Amygdala (tissue), 56 donors: ENCODE measurements at places on chromosomes 12 and 14.

GRCh38 chr12:22334410-22335100, at the start of gene ST8SIA1:
Gene ST8SIA1 (minus strand): TSS chr12:22334707. CDS start chr12:22334232, 475 bp downstream.
- DNase-seq: no peak

DNA sequence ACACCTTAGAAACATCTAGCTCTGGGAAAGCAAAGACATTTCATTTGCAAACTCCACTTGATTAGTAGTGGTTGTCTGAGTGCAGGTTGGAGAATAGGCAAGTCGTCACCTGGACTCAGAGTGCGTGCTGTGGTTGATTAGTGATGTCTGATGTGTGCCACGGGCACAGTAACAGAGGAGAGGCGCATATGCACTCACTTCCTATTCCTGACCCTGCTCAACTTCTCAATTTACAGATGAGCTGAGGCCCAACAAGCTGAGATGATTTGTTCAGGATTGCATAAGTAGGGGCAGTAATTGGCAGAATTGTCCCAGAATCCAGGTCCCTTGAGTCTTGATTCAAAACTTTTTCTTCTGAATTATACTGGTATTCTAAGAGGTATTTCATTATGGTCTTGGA, 44.9 kb downstream of the ADCK1 start:
- no peak for DNase-seq

- no peak for DNase-seq
Observed at GRCh38 chr12:82835217-82835616, 148.5 kb downstream of the TMTC2 start.

DNA sequence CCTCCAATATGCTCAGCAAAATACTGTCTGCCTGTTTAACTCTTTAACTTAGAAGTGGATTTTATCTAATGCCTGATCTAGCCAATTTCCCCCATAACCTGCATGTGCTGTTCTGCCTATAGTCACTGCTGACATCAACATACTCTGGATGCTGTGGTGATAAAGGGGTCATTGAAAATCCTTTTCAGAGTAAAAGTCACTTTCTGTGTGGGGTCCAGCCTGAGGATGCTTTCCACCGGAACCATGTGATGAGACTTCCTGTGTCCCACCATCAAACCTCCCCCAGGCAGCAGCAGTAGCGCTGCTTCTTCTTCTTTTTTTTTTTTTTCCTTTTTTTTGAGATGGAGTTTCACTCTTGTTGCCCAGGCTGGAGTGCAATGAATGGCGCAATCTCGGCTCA, 607.0 kb downstream of the BCL11B start:
- DNase-seq: no peak

DNA sequence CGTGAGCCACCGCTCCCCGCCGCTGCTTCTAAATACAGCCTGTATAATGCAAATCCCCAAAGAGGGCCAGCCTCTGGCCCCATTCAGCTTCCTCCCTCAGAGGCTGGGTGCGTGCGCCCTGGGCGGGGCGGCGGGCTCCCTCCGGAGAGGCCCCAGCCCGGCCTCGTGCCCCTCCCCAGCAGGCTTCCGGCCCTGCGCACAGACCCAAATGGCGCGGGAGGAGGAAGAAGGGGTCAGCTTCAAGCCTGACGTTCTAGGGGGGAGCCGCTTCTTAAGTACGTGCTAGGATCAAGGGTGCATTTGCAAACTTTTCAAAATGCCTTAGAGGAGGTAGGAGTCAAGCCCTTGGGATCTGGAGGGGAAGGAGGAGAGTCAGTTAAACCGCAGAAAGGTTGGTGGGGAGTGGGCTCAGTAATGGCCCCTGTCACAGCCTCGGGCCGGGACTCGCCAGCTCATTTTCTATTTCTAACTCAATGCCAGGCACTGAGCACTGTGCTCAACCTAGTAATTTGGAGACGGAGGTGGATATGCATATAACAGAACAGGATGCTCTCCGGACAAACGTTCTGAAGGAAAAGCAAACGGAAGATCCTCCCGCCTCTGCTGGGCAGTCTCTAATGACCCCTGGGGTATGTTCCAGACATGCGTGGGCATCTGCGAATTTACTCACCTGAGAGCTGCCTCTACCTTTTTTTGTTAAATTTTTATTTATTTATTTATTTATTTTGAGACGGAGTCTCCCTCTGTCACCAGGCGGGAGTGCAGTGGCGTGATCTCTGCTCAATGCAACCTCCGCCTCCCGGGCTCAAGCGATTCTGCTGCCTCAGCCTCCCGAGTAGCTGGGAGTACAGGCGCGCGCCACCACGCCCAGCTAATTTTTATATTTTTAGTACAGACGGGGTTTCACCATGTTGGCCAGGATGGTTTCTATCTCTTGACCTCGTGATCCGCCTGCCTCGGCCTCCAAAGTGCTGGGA, 32.3 kb downstream of the NINJ2 start:
- DNase-seq: no peak

- DNase-seq: no peak
Observed at GRCh38 chr12:95607642-95608041, 56.4 kb upstream of the USP44 start.

- no peak for DNase-seq
Observed at GRCh38 chr12:111175396-111176094, 193.3 kb downstream of the PHETA1 start.

DNA sequence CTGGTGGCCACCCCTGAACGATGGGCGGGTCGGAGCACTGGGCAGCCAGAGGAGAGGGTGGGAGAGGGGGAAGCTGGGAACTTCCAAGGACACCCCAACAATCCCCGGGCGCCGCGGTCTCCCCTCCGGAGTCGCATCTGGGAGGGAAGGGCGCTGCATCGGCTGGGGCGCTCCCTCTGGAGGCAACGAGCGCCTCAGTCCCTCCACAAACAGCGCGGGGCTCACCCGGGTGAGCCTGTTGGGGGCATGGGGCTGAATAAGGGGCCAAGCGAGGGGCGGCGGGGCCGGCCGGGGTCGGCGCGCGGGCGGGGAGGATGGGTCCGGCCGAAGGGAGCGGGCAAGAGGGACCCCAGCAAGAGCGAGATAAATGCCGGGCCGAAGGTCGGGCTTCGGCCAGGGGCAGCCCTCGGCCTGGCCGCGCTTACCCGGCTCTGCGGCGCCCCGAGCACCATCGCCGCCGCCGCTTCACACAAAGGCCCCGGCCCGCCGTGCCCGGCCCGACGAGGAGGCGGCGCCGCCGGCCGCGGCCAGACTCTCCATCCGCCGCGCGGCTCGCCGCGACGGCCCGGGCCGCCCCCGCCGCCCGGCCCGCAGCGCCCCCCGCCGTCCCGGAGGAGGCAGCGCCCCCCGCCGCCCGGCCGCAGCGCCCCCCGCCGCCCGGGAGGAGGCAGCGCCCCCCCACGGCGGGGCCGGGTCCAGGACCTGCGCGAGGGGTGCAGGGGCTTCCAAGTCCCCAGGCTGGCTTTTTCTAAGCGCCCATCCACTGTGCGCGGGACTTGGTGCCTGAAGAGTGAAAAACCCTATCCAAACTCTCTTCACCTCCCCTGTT, at the start of gene ZBTB39:
Gene ZBTB39 (minus strand): TSS at position 567 of the 829 bp plus-strand sequence. CDS start 1,629 bp downstream, outside the sequence.
- no peak for DNase-seq

DNA sequence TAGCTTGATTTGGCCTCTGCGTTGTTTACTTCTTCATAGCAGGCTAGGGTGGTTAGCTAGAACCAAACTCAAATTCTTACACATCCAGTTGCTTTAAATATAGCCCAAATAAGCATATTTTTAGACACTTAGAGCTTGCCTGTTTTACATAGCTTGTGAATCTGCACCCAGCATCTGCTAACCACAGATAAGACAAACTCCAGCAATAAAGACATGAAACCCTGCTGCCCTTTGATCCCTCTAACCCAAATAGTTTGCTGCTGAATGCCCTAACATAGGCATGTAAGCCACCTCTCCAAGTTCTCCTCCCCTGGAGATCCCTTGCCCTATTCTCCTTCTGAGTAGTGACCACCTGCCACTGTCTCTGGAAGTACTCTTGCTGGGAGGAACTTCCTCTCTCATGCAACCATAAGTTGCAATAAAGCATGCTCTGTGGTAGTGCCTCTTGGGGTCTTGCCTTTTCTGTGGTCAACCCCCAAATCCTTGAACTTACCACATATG, 185.6 kb downstream of the TMEM117 start:
- DNase-seq: no peak

DNA sequence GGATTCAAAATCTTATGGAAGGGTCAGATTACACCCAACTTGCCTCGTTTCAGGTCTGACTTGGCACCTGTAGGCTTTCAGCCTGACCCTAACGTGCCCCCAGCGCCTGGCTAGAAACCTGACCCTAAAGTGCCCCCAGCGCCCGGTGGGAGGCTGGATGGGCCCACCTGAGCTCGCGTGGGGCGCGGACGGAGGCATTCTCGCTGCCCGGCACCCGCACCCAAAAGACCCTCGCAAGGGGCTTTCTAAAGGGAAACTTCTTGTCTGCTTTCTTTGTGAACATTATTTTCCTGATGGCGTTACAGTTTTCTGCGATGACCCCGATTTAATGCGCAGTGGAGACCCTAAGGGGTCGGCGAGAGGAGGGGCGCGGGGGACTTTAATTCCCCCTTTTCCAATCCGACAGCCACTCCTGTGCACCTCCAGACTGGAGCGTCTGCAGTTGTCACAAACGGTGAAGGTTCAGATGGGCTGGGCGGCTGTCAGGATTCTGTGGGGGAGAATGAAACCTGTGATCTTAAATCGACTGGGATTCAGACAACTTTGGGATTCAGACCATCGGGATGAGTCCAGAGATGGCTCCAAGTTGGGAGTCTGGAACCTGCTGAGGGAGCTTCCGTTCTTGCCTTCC, 751 bp upstream of the HRK start:
- DNase-seq: no peak

GRCh38 chr14:91342206-91342760, 75.3 kb downstream of the CCDC88C start:
- DNase-seq: no peak

DNA sequence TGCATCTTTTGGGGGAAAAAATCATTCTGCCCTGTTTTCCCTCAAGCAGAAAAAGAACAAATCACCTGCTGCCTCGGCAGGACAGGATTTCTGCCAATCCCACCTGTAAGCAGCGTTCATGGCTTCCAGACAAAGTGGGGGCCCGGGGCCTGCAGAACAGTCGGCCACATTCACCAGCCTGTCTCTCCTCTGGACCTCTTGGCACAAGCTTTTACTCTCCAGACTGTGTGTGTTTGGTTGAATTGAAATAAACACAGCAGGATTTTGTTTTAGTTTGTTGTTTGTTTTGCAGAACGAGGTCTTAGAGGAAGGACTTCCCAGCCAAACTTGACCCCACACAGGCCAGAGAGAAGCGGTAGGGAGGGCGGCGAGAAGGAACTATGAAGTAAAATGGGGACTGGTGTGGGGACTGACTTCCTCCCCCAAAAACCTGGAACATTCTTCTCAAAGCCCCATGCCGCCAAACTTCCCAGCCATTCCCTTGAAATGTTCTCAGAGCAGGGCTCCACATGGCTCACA, 41.7 kb upstream of the FOS start:
- no peak for DNase-seq

- no peak for DNase-seq
Observed at GRCh38 chr14:54629183-54629582, 62.3 kb downstream of the SAMD4A start.

GRCh38 chr12:59780605-59781135, 184.8 kb downstream of the SLC16A7 start:
- DNase-seq: no peak

GRCh38 chr14:103055695-103056094, 1.7 kb downstream of the CDC42BPB start:
- DNase-seq: no peak
